H1 (cell line): ENCODE measurements at places on chromosomes 4 and X.

GRCh38 chrX:135698924-135699323 is 14.5 kb upstream of the CT45A1 start:
- no peak for DNase-seq

DNA sequence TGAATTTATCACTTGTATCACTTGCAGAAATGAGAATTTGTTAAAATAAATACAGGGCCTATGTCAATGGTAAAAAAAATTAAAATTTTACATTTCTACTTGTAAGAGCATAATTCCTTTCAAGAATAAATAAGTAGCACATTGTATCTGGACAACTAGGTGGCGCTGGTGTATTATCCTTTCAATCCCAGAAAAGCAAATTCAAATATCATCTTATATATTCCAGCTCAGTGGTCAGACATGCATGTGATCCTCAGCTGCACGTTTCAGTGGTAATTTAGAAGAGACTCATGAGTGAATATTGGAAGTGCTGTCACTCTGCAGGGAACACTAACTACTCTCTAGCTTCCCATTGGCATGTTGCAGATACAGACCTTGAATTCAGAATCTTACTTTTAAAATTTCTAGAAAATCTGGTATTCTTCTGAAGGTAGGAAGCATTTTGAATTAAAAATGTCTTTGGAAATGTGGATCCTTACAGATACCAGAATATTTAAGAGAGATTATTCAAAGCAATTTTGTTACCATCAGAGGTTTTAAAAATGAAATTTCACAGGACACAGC is 1414.7 kb upstream of the TENM3 start:
- no peak for DNase-seq

- DNase-seq, result no peak
Measured at GRCh38 chr4:169988252-169988651, 37.9 kb downstream of the MFAP3L start.

- no peak for DNase-seq
Measured at GRCh38 chrX:19512359-19512758, 2.9 kb downstream of the MAP3K15 start.

DNA sequence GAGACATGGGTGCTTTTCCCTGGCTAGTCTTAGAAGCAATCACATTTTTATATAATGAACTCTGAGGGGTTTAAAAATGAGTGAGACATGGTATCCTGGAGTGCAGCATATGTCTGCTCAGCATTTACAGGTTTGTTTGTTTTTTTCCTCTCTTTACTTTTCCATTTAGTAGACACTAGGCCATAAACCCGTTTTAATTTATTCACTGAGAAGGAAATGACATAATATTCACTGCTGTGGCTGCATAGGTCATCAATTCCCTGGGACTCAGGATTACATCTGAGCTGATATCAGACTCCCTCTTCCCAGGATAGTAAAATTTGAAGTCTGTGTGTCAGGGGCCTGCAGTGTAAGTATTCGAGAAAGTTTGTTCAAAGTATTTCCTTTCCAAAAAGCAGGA is 178.9 kb upstream of the SPRY1 start:
- DNase-seq, result no peak

- DNase-seq, result no peak
Measured at GRCh38 chrX:20382518-20383297, 116.0 kb upstream of the RPS6KA3 start.

DNA sequence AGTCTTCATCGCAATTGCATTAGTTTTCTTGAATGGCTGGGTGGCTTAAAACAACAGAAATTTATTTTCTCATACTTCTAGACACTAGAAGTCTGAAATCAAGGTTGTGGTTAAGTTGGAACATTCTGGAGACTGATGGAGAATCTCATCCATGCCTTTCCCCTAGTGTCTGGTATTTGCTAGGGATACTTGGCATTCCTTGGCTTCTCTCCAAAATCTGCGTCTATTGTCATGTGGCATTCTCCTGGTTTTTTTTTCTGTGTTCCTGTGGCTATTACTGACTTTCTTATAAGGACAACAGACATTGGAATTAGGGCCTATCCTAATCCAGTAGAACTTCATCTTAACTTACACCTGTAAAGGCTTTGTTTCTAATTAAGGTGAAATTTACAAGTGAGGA is 272.8 kb upstream of the EPHA5 start:
- peak; percentile 44 for DNase-seq

GRCh38 chr4:40721730-40722171 is 28.0 kb upstream of the NSUN7 start:
- DNase-seq, result no peak
